ENCODE measurements at places on chromosomes 7 and 10.

DNA sequence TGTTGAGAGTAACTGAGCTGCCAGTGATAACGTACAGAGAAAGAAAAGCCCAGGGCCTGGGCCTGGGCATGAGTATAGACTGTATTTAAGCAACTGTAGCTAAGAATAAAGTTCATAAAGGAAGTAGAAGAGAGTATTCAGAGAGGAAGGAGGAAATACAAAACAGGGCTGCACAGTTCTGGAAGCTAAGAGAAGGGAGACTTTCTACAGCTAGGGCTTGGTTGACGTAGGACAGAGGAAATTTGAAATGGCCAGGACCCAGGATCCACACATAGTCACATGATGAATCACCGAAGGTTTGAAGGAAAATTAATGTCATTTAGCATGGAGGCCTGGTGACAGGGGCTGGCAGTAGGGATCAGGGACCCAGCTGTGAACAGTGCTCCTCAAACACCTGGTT is 66.7 kb downstream of the ARL4A start:
- no peak for DNase-seq

DNA sequence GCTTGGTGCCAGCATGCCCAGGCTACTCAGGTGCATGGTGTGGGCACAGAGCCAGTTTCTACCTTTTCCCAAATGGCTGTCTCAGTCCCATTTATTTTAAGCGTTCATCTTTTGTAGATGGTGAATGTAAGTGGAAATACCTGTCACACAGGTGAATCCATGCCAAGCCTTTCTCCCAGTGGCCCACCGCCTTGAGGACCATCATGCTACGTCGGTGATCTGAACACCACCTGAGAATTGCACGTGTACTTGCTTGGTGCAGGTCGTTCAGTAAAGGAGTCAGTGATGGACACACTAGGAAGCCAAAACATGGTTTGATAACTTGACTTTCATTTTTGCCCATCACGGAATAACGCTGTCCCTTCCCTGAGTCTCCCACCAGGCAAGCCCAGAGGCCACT is 666.7 kb upstream of the FOXK1 start:
- DNase-seq = no peak

- no peak for DNase-seq
Measured at GRCh38 chr10:104066945-104067344, 18.7 kb downstream of the COL17A1 start.

DNA sequence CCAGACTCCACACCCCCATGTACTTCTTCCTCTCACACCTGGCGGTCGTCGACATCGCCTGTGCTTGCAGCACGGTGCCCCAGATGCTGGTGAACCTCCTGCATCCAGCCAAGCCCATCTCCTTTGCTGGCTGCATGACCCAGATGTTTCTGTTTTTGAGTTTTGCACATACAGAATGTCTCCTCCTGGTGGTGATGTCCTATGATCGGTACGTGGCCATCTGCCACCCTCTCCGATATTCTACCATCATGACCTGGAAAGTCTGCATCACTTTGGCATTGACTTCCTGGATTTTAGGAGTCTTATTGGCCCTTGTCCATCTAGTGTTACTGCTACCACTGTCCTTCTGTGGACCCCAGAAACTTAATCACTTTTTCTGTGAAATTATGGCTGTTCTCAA is 4.8 kb downstream of the OR2A25 start:
- DNase-seq = no peak

DNA sequence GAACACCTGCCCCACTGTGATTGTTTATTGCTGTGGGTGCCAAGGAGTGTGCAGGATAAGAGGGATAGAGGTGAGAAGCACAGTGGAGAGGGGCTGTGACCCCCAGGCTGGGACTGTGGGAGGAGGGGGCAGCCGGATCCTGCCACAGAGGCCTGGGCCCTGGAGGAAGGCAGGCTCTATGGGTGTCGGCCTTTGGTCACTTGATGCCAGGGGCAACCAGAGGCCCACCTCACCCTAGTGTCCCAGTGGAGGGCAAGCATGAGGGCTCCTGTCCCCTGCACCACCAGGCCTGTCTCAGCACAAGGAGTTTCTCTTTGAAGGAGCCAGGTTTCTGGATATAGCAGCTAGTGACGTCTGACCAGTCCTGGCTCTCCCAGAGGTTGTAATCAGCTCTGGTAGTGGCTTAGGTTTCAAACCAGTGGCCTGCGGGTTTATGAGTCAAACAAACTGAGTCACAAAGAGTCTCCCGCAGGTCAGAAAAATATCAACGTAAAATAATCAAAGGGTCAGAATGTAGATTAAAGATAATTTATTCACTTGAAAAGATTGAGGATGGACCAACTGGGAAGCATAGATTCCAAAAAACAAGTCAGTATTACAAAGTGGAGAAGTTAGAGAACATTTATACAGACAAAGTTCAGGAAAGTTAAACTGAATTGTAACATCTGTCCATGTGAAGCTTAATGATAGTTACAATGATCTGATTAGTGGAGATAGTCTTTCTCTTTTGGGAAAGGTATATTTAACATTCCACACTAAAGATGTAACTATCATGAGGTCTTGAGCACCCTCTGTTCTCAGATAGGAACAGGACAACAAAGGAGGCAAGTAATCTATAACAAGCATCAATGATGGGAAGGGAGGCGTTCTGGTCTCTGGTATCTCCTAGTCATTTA is 37.2 kb upstream of the ZNF488 start:
- DNase-seq = peak; percentile 42

DNA sequence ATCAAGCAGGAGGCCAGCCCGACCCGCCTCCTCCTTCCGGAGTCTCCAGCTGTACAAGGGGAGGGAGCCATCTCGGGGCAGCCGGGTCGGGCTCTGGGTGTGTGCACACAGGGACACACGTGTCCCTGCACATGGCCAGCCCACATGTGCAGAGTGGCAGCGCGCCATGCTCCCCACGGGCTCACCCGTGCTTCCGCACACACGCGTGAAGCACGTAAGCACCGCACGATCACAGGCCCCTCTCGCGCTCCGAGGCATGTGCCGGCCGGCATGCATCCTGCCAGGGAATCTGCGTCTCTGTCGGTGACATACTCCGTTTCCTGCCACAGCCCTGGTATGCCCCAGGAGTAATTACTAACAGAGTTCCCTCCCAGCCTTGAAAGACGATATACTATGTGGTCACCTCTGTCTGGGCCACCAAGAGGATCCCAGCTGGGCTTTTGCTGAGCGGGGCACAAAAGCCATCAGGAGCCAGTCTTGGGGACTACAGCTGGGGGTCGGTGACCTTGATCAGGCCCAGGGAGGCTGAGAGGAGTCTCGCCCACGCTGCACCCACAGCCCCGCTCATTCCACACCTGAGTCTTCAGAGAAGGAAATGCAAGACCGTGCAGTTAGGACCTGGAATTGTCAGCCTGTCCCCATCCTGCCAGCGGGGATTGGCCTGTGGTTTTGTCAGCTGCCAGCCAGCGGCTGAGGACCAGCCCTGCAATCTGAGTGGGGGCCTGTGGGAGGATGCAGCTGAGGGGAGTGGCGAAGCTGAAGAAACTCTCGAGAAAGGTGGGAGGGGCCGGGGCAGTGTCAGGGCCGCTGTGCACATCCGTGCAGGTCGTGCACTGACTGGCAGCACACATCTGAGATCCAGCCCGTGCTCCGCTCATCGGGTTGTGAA is 11.0 kb upstream of the LFNG start:
- DNase-seq = peak; percentile 40

DNA sequence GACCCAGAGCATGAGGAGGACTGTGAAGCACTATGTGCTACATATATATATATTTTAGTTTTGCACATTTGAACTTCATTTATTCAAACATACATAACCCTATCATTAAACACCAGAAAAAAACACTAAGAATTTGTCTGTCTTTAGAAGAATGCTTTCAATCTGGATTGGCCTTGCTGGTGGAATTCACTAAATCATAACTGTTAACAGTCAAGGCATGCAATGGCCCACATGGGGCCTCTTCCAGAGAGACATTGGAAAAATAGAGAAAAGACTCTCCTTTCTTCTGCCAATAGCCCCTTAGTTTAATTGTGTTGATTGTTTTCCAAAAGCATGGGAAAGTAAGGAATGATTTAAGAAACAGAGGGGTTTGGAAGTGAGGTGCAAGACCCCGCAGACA is 77.9 kb downstream of the MRPL32 start:
- DNase-seq = no peak

- no peak for DNase-seq
Measured at GRCh38 chr7:48419401-48419800, 248.1 kb downstream of the ABCA13 start.

DNA sequence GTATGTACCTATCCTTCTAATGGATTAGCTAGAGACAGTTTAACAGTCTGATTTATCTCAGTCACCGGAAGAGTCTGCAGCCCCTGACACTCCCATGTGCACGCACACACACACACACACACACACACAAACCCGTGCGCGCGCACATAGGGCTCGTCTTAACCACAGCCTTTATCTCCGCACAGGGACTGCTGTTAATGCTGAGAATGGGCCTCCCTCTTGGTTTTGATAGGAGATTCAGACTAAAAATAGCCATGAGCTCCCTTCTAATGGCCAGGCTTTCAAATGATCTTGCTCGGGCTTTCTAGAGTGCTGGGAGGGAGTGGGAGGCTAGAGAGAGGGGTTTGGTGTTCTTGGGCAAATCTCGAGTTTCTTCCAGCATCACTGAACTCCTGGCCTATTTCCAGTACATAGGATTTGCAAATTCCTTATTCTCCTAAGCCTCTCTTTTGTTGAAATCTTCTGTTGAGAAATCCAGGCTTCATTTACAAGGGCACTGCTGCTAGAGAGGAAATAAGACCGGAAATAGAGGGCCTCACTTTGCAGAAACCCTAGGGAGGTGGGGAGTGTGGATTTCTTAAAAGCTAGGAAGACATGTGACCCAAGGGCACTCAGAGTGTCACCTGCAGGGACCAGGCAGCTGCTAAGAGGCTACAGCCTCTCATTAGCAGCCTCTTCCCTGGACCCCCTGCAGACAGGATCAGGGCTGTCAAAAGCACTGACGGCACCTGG is 2.4 kb downstream of the TMEM72 start:
- DNase-seq = no peak

GRCh38 chr10:71754562-71754961 is 18.8 kb downstream of the VSIR start:
- no peak for DNase-seq

GRCh38 chr7:82318786-82319185 is 124.8 kb downstream of the CACNA2D1 start:
- no peak for DNase-seq

DNA sequence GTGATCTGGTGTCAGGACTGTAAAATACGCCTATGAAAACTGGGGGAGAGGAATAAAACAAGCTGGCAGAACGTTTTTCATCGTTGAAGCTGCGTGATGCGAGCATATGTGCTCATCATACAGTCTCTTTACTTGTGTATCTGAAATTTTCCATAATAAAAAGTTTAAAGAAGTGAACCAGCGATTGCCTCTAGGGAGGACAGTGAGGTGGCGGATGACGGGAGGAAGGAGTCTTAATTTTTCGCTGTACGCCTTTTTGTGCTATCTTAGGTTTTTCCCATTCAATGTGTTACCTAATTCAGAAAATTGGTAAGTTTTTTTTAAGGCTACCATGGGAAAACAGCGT is 891 bp upstream of the WAPL start:
- no peak for DNase-seq

GRCh38 chr7:71851776-71852498 is 560.2 kb downstream of the CALN1 start:
- DNase-seq = no peak
